ENCODE measurements at places on chromosomes 4 and X.

GRCh38 chr4:77500801-77501200, 104.8 kb upstream of the CXCL13 start:
- no peak for DNase-seq

DNA sequence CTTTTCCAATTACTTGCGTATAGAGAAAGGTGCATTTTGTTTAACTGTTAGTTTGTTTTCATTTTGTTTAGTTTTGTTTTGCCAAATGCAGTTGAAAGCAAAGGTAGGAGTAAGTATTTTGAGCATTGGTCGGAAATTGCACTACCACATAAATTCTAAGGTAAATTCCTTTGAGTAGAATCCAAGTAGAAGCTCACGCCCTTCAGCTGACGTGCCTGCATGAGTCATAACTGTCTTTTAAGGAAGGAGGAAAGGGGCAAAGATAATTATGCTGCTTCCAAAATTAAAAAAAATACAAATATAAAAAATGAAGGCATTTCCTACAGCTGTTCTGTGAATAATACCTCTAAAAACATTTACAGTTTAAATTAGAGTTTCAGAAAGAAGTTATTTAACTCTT, 110.2 kb upstream of the MYOZ2 start:
- no peak for DNase-seq

- no peak for DNase-seq
Measured at GRCh38 chrX:37873220-37873619, 25.8 kb upstream of the DYNLT3 start.

GRCh38 chrX:3514996-3515395, 168.5 kb upstream of the MXRA5 start:
- no peak for DNase-seq

DNA sequence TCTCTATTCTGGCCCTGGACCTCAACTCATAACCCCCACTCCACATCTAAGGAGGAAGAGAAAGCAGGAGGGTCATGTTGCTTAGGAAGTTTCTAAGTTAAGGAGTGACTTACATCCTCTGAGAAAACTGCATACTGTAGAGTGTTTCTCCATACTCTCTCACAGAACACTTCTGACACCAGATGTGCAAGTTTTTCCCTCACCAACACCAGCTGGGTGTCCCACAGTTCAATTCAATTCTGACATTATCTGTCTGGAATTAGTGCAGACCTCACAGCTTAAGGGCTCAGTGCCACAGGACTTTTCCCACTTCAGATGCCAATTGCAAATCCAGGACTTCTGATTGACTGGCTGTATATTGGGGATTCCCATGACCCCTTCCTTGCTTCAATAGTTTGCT, 89.0 kb upstream of the SFRP2 start:
- no peak for DNase-seq

DNA sequence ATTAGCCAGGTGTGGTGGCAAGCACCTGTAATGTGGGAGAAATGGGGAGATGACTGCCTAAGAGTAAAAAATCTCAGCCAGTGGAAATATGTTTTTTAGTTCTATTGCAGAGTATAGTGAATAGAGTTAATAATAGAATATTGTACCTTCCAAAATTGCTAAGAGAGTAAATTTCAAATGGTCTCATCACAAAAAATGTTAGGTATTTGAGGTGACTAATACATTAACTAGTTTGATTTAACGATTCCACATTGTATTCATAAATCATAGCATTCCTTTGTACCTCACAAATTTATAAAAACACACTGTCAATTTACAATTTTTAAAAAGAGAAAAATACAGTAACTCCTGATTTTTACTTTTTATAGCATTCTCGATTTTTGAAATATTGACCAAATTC, 681.5 kb upstream of the EPHA5 start:
- no peak for DNase-seq

DNA sequence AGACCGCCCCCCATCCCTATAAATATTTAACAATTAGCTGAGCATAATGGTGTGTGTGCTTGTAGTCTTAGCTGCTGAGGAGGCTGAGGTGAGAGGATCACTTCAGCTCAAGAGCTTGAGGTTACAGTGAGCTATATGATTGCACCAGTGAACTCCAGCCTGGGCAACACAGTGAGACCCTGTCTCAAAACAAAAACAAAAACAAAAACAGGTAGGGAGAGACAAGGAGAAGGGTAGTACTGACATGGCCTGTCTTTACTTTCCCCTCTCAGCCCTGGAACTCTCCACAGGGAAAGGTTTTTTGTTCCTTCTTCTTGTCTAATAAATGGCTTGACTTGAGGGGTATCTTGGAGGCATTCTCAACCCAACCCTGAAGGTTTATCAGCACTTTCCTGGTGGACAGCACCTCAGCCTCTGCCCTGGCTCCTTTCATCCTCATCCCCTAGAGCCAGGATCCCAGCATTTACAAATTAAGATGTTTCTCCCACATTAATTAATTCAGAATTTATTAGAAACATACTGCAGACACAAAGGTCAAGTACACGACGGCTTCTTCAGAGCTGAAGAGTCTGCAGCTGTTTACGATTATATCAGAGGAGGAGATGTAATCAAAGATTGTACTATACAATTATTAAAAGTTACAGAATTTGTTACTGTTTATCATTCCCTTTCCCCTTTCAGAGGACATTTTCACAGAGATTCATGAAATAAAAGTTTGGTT, 131.8 kb downstream of the AFF1 start:
- no peak for DNase-seq

DNA sequence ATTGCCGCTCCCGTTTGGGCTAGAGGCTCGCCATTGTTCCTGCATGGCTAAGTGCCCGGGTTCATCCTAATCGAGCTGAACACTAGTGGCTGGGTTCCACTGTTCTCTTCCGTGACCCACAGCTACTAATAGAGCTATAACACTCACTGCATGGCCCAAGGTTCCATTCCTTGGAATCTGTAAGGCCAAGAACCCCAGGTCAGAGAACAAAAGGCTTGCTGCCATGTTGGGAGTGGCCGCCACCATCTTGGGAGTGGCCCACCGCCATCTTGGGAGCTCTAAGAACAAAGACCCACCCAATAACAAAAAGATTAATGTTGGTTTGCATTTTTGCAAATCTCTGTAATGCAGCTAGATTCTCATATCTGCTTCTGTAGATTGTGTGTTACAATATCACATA, 299.0 kb downstream of the DCHS2 start:
- DNase-seq: no peak

- DNase-seq: no peak
Measured at GRCh38 chrX:23861215-23861896, 46.4 kb downstream of the APOO start.

DNA sequence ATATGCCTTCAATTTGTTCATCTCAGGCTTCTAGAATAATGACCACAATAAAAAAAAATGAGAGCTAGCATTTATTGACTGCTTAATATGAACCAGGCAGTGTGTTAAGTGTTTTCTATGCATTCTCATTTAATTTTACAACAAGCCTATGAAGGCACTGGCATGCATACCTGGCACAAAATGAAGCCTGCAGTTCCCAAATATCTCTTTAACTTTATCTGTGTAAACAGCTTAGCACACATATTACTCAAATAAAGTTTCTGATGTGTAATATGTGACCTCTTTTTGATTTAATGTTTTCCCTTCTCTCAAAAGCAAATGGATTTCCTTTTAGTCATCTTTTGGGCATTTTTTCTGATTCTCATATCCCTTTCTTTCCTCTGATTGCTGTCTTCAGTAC, 671.8 kb downstream of the PCDH7 start:
- no peak for DNase-seq

- DNase-seq: no peak
Measured at GRCh38 chr4:121177246-121178137, 13.4 kb upstream of the TNIP3 start.

- DNase-seq: no peak
Measured at GRCh38 chr4:38939165-38939564, 71.6 kb downstream of the FAM114A1 start.

- DNase-seq: no peak
Measured at GRCh38 chrX:41822892-41823291, 98.9 kb downstream of the GPR82 start.

DNA sequence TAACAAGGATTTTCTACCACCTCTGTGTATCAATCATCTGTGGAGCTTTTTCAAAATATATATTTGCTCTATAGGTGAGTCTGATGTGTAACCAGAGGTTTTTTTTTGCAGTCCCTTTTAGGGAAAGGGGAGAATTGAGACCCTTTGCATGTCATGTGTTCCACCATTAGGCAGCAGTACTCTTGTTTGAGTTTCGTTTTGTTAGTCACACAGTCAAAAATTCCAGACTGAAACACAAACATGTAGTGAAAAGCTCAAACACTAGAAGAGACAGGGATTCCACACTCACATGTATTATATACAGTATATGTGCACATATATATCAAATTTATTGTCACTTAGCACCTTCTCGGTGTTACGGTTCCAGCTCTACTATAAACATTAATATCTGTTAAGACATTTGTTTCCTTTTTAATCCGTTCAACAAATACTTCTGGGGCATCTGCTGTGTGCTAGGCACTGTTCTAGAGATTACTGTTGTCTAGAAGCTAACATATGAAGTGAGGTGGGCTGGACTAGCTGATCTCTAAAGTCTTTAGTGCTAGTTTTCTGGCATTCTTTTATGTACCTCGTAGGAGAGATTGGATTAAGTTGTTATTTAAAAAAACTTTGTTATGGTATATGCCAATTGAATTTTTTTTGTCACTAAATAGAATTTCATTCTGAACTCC, 5.5 kb downstream of the USP9X start:
- DNase-seq: no peak

DNA sequence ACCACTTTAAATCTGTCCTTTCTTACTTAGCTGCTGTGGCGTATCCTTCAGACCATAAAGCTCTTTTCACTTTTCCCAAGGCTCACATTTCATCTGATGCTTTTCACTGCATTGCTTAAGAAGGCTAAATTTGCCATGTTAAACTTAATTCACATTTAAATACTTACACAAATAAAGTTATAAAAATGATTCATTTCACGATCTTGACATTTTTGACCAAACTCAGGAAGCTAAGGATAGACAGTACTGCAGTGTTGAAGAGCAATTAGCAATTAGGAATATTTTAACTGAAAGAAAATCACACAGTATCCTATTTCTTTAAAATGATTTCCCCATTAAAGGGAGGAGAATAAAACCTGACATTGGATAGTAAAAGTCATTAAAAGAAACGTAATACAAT, 1038.6 kb downstream of the STPG2 start:
- no peak for DNase-seq

DNA sequence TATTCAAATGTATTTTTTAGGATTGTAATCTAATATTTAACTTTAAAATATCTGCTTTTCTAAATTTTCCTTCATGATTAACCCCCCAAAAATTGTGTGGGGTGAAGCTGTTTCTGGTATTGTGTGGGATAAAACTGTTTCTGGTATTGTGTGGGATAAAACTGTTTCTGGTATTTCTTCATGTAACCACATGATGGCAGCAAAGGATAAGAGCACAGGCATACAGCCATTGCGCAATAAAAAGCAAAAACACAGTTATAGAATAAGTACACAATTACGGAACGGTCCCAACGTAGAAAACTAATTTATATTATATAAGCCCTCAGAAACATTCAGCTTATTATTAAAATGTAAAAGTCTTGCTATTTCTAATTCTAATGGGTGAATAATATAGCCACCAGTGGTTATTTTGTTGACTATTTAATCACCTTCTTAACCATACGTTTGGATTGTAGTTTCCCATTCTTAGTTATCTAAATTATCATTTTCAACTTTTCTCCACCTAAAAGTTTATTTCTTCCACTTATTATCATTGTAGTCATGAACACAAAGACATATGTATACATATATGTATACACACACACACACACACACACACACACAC, 333.9 kb upstream of the FSTL5 start:
- no peak for DNase-seq

DNA sequence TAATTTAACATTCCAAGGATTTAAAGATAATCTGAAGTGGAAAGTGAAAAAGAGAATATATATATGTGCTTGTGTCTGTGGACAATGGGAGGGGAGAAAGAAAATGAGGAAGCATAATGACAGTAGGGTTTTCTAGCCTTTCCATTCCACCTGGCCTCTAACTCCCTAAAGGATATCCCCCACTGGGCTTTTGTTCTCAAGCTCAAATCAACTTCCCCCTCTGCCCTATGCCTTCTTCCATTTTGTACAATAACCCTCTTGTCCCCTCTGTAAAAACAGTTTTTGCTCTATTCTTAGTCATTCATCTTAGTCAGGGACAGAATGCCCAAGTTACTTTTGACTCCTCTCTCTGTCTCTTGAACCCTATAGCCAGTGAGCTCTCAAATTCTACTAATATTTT, 23.6 kb downstream of the ANTXR2 start:
- no peak for DNase-seq

DNA sequence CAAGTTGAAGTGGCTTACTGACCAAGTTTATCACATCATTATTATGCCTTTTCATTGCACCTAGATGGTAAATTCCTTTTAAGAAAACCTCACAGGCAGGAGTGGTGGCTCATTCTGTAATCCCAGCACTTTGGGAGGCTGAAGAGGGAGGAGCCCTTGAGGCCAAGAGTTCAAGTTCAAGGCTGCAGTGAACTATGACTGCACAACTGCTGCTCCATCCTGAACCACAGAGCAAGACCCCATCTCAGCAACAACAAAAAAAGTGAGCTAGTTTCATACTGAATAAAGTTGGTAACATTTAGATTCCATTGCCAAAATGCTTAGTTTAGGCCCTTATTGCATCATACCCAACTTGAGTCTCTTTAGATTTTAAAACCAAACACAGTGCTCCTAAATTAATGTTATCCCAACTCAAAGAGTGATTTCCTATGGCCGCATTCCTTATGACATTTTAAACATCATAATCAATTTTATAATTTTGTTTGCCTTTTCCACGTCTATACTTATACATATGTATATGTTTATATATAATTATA, 36.0 kb downstream of the PDS5A start:
- no peak for DNase-seq

- DNase-seq: no peak
Measured at GRCh38 chr4:30948653-30949052, 228.5 kb downstream of the PCDH7 start.

- DNase-seq: no peak
Measured at GRCh38 chrX:71953391-71953790, 42.7 kb downstream of the NHSL2 start.

DNA sequence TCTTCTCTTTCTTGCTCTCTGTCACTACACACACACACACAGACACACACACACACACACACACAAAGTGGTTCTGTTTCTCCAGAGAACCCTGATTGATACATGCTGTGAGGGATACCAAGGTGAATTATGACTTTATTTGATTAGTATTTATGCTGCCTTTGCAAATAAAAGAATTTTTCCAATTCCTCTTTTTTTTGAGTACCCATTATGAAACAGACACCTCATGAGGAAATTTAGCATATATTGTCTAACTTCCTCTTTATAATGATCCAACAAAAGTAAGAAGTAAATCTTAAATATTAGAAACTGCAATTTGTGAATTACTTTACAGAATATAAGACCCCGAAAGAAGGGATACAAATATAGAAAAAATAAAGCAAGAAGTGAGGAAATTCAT, 14.3 kb upstream of the RAB28 start:
- DNase-seq: no peak

GRCh38 chr4:1295405-1296055, 5.8 kb downstream of the MAEA start:
- DNase-seq: no peak

DNA sequence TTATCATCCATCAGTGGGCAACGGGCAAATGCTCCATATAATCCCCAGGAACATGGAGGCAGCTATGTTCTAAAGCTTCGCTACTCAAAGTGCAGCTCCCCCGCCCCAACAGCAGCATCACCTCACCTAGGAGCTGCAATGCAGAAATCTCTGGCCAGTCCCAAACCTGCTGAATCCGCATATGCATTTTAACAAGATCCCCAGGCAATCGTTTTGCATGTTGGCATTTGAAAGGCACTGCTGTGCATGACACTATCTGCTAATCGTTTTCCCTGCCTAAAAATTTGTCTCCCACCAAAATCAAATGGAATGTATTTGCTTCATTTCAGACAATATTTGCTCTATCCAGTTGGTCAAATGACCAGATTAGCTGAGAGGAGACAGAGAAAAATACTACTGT, 15.2 kb downstream of the ADGRG2 start:
- DNase-seq: no peak
